ENCODE measurements at places on chromosomes 7 and 10.

DNA sequence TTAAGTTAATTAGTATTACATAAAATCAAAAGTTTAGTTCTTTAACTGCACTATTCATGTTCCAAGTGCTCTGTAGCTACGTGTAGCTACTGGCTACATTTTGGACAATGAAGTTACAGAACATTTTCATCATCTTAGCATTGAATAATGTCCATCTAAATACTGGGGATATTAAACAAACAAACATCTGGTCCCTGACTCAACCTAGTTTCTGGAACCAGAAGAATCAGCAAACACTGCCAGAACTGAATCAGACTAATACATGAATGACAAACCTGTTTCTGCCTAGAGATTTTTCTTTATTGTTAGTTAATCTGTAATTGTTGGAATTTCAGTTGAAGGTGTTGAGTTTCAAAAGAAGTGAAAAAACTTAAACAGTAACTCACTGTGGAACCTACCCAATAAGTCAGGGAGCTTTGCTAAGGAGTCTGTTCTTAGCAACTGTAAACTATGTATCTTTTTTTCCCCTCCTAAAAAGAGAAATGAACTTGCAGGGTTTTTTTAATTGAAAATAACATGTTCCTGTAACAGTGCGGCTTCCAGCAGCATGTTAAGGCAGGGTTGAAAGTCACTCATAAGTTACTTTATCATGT, 58.3 kb downstream of the CDK13 start:
- DNase-seq, result no peak

GRCh38 chr10:106947643-106948042, 216.9 kb downstream of the SORCS1 start:
- DNase-seq, result no peak

- no peak for DNase-seq
Observed at GRCh38 chr10:12358863-12359564, 9.7 kb downstream of the CAMK1D start.

- no peak for DNase-seq
Observed at GRCh38 chr10:8055420-8056349, 1.2 kb downstream of the GATA3 start.

DNA sequence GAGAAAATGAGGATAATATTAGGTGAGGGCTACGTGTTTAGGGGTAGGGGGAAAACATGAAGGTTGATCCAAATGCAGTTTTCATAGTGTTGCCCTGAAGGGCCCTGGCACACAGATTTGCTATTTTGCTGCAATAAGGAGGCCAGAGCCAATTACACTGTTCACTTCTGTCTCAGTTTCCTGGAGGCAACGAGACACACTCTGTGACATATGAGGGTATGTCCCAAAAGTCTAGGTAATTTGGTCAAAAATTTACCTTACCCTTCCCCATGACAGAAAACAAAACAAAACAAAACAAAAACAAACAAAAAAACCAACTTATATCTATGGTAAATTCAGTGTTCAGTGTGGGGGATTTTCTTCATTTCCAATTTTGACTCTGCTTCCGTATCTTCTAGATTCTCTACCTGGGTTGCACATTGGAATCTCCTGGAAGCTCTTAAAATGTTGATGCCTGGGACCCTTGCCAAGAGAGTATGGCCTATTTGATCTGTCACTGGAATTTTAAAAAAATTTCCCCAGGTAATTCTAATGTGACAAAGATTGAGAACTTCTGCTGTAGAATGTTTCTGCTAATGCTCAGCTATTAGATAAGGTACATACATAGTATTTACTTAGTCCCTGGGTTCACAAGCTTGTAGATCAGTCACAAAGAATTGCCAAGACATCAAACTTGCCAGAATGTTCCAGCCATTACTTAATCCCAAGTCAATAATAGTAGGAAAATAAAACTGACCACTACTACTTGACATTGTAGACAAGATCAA, 139.5 kb downstream of the SEMA3E start:
- DNase-seq, result no peak

- no peak for DNase-seq
Observed at GRCh38 chr7:159218170-159218569, 73.5 kb upstream of the VIPR2 start.

- no peak for DNase-seq
Observed at GRCh38 chr10:15181576-15182156, 13.2 kb upstream of the NMT2 start.

Measured in HT-29 (cell line).